ENCODE measurements at places on chromosomes 2 and 18.

- no peak for DNase-seq
Observed at GRCh38 chr2:209845666-209846065, 74.0 kb downstream of the UNC80 start.

DNA sequence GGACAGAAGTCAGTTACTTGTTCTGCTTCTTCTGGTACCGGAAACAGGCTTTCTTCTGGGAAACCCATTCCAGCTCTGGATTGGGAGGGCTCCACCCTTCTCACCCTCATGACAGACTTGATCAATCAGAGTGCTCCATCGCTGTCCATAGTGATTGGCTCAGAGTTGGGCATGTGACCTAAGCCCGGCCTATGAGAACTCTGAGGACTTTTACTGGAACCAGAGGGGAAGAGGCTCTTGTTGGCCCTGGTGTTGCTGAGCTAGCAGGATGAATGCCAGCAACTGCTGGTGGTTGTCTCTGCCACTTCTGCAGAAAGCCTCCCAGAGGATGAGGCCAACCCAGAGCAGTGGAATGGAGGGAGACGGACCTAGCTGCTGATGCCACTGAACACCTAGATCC is 33.3 kb downstream of the TMEM37 start:
- DNase-seq: no peak

GRCh38 chr2:214096208-214096715 is 314.6 kb upstream of the VWC2L start:
- DNase-seq: no peak

- DNase-seq: no peak
Observed at GRCh38 chr2:238167761-238168160, 9.0 kb downstream of the ERFE start.

DNA sequence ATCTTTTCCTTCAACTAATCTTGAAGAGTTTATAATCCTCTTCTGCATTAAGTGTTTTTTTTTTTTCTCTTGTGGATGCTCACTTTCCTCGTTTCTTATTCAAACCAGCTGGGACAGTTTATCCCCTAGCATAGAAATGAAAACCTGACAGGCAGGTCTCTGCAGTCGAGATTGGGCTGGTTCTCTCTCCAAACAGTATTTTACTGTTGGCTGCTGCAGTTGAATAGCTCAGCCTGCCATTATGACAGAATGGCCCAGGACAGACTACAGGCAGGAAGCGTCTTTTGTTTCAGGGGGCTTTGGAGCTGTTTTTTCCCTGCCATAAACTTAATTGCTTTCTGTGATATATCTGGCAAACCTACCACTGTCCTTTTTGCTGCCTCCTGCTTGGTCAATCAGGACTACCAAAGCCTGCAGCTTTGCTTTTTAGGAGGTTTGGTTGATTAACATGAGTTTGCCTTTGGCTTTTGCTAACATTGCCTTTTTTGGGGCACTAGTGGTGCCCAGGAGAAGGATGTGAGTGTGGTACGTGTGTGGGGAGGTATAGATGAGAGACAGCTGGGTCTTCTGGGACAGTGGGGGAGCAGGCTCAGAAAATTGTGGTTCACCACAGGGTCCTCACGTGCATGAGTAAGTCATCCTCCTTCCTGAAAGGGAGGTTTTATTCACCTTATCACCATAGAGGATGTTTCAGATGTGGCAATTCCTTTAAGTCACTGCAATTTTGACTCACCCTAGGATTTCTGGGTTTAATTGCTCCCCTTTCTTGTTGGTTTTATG is 128.7 kb downstream of the LYPD6B start:
- no peak for DNase-seq

- DNase-seq: no peak
Observed at GRCh38 chr2:17588031-17588430, 47.5 kb downstream of the VSNL1 start.

DNA sequence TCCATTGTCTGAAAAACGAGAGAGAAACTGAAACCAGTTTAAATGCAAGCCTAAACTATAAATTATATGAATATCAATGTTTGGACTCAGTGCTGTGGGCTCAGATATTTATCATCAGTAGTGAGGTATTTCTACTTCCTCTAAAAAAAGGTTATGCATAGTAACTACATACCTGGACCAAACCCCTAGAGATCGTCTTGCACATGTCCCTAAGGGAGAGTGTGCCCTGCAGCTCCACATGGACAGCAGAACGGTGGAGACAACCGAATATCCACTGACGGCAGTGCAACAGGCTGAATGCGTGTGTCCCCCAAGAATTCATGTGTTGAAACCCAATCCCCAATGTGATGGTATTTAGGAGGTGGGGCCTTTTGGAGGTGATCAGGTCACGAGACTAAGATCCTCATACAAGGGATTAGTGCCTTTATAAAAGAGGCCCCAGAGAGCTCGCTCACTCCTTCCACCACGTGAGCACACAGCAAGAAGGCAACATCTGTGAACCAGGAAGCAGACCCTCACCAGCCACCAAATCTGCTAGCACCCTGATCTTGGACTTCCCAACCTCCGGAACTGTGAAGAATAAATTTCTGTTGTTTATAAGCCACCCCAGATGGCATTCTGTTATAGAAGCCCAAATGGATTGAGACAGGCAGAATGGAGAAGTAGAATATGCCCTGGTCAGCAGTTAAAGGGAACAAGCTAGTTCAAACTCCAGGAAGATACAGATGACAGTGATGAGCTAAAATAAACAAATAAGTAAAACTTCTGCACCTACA is 208.4 kb downstream of the ANAPC1 start:
- no peak for DNase-seq

- no peak for DNase-seq
Observed at GRCh38 chr18:74577019-74577418, 20.7 kb upstream of the ZNF407 start.

- DNase-seq: no peak
Observed at GRCh38 chr2:36485521-36485920, 112.4 kb downstream of the FEZ2 start.

DNA sequence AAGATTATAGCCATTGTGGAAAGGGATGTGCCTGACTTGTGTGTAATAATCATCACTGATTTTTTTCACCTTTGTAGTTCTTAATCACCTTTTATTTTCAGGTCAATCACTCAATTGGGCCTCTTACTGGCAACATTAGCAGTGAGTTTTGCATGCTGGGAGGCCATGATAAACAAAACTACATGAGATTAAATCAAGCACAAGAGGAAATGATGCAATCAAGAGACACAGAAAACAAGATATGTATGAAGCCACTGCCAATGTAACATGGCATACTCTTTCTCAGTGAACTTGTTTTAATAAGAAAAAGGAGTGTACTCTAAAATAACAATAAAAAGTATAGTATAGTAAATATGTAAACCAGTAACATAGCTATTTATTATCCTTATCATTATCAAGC is 69.9 kb upstream of the FSIP2 start:
- DNase-seq: no peak
